ENCODE measurements at places on chromosomes 16 and 17.

- DNase-seq = no peak
Measured at GRCh38 chr16:31134625-31135534, 647 bp downstream of the PRSS8 start.

DNA sequence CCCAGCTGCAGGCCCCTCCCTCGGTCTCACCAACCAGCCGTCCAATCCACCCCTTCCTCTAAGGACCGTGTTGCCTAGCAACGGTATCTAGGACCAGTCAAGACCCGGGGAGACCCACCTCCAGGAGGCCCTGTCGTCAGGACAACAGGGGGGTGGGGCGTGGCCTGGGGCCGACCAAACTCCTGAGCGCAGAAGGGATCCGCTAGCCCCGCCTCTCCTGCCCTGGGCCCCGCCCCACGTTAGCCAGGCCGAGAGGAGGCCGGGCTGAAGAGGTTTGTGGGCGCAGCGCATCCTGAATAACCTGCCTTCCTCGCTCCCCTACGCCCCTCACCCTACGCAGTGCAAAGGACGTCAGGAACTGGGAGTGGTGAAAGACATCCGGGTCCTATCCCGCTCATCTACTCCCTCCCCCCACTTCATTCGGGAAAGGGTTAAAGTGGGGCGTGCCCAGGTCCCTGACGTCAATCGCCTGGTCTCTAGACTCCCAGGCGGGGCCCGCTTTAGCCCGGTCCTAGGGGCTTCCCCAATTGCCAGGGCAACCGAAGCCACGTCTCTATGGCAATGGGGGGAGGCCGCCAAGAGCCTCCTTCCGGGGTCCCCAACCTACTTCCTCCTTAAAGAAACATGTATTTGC is 14.7 kb downstream of the DLG4 start:
- DNase-seq = peak; percentile 91

- DNase-seq = no peak
Measured at GRCh38 chr17:77830816-77831473, 127.6 kb upstream of the TNRC6C start.

- peak; percentile 41 for DNase-seq
Measured at GRCh38 chr17:39231591-39232551, 6.1 kb upstream of the STAC2 start.

DNA sequence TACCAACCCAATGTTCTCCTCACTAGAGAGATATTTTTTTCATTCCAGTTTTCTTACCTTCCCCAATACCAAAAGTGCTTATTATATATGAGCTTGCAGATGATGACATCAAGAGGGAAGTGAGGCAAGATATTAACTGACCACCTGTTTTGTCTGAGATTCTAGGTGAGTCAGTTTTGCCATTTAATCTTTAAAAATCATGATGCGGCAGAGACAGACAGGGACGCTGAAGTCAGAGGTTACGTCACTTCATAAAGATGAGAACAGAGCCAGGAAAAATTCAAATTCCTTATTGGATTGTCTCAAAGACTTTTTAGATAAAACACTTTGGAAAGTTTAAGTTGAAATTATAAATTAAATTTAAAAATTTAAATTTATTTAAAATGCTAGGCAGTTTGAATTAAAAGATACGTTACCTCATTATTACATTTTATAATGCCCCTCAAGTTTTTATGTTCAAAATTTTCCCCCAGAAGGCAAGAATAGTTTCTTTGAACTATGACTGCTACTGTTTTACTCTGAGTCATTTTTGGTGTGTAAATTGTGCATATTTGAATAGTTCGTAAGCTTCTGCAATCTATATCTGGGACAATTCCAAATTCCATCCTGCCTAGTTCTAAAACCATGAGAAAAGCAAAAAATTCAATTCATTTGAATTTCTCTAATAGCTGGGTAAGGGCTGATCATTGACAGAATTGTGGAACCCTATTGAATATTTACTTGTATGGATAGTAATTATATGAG is 839.6 kb upstream of the GOT2 start:
- no peak for DNase-seq

DNA sequence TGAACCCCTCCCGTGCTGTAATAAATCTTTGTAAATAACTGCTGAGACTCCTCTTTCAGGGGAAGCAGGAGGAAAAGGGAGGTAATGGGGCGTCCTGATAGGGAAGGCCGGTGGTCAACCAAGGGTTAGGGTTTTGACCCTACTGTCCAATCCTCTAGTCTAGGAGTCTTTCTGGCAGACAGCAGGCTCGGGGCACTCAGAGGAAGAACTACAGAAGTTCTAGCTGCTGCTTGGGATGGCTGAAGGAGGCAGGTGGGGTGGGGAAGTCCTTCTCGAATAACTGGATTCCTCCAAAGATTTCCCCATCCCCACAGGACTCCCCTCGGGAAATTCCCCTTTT is 387 bp upstream of the STARD3 start:
- no peak for DNase-seq

DNA sequence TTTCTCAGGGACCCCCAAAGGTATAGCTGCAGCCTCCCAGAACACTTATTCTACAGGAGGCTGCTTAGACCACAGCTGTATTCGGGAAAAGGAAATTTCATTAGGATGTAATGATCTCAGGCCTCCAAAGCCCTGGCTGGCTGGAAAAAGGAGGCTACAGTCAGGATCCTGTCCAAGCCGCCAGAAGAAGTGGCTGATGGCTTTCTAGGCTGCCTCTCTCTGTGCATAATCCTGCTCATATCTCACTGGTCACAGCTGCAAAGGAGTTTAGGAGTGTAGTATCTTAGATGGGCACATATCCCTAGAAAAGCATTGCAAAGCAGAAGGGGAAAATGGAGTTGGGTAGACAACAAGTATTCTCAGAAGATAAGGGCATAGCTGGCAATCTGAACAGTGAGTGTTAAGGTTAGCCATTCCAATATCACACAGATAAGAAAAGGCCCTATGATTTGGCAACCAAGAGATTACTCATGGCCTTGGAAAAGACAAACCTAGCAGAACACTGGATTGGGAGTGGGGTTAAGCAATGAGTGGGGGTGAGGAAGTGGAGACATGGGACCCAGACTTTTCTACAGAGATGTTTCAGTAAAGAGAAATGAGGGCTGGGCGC is 26.0 kb upstream of the PRKCA start:
- no peak for DNase-seq

DNA sequence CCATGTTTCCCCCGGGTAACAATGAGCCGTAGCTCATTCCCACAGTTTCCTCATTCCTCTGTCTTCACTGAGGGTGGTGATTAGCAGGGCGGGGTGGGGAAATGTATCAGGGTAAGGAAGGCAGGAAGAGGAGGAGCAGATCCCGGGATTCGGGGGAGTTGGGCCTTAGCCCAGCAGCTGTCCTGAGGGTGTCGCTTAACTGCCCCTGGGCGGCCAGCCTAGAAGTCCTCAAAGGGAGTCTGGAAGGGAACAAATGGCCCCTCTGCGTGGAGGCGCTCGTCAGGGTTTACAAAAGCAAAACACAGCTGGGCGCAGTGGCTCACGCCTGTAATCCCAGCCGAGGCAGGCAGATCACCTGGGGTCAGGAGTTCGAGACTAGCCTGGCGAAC is 14.3 kb downstream of the MLYCD start:
- no peak for DNase-seq

- no peak for DNase-seq
Measured at GRCh38 chr16:46702030-46702429, 12.6 kb downstream of the ORC6 start.

DNA sequence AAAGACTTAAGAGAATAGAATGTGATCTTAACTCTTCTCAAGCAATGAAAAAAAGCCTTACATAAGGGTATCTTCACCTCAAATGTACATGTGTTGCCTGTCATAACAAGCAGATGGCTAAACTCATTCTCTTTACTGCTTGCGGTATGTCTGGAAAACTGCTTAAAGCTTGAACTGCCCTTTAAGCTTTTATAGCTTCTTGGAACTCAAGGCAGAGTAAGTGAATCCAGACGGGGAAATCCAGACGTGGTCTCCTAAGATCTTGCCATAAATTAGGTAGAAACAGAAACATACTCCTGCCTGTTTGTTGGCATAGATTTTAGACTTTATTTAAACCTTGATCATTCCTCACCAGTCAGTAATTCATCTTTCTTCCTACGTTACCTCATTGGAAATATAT is 19.6 kb downstream of the CLUAP1 start:
- no peak for DNase-seq

DNA sequence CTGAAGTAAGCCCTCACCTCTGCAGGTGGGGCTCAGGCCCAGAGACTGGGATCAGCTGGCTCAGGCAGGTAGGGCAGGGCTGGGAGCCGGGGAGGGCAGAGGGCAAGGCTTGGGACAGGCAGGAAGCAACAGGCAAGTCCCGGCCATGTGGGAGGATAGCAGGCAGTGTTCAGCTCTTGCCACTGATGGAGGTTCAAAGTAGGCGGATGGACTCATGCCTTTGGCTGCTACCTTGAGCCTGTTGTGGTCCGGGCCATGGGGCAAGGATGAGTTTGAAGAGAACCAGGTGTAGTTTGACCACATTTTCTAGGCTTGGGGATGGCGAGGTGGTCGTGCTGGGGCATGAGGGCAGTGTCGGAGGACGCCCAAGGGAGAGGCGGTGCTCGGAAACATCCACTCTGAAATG is 2.7 kb downstream of the PRCD start:
- no peak for DNase-seq

- no peak for DNase-seq
Measured at GRCh38 chr17:2957631-2958286, 105.6 kb downstream of the OR1D5 start.

GRCh38 chr16:23856251-23856709 is 20.5 kb downstream of the PRKCB start:
- DNase-seq = no peak

DNA sequence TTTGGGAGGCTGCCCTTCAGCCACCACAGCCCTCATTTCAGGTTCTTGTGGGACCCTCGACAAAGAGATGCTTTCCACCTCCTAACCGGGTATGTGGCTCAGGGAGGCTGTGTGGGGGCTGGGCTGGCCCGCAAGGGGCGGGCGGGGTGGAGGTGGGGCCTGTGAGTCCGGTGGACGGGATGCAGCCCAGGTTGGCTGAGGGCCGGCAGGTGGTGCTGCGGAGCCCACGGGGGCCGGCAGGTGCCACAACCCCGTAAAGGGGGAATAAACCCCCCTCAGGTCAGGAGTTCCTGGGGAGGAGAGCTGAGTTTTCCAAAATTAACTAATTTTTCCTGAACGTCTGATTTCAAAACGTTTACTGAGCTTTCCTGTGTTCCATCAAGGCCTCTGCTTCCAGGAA is 4.9 kb upstream of the CIAO3 start:
- DNase-seq = no peak

- no peak for DNase-seq
Measured at GRCh38 chr16:28011971-28012445, 51.5 kb downstream of the GSG1L start.

GRCh38 chr17:62656446-62656845 is 29.0 kb downstream of the MRC2 start:
- no peak for DNase-seq

- no peak for DNase-seq
Measured at GRCh38 chr17:3929181-3929580, 12.9 kb upstream of the P2RX1 start.

DNA sequence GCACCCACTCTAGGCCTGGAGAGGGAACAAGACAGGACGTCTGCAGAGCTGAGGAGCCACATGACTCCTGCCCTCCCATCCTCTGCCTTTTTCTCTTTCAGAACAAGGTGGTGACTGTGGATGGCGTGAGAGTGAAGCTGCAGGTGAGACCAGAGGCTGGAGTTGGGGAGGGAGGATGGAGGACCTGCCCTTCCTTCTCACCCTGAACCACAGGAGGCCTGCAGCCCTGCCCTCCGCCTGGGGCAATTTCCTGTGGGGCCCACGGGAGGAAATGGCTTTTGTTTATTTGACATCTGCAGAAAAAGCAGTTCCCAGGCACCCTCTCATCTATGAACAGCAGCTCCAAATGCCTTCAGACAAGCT is 5.1 kb downstream of the RAB37 start:
- peak; percentile 29 for DNase-seq

DNA sequence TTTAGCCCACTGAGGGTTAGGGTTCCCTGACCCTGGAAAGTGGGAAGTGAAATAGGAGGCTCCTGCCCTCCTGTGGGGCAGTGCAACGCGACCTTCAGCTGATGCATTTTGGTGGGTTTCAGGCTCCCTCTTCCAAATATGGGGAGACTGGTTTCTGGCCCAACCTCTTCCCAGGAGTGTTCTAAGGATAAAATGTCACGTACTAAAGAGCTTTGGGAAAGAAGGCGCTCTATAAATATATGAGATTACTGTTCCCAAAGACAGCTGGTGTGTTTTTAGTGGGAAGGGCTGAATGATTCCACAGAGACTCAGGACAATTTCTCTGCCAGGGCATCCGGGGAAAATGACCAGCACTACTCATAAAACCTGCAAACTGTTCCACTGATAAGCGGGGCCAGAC is 9.8 kb downstream of the SLC35B1 start:
- no peak for DNase-seq

DNA sequence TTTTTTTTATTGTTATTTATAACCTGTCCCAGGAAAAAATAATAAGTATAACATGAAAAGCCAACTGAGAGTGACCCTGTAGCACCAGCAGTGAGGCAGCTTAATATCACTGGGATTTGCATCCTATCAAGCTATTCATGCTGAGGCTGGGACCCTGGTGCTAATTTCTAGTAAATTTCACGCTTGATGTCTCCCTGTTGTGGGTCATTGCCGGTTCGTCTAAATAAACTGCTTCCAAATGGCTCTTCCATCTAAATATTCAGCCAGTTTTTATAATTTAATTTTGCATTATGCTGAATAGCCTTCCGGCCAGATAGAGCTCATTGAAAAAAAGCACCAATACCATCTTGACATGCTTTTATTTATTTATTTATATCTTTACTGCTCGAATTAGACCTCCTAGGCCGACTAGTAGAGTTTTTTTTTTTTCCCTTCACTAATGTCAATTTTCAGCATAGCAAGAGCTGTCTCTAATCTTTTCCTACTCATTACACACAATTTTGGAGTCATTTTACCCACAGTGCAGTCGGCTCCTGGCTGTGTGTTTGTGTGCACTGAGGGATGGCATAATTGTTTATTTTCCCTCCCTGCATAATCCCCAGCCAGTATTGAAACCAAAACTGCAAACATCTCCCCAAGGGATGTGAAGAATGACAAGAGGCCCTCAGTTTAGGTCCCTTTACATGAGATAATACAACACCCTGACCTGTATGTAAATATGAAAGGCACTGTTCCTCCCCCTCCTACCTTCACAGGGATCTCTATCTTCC is 168.8 kb downstream of the AATF start:
- DNase-seq = no peak

- no peak for DNase-seq
Measured at GRCh38 chr16:78461496-78462287, 362.2 kb downstream of the WWOX start.

- DNase-seq = peak; percentile 30
Measured at GRCh38 chr17:78359321-78359996, 418 bp downstream of the SOCS3 start.

DNA sequence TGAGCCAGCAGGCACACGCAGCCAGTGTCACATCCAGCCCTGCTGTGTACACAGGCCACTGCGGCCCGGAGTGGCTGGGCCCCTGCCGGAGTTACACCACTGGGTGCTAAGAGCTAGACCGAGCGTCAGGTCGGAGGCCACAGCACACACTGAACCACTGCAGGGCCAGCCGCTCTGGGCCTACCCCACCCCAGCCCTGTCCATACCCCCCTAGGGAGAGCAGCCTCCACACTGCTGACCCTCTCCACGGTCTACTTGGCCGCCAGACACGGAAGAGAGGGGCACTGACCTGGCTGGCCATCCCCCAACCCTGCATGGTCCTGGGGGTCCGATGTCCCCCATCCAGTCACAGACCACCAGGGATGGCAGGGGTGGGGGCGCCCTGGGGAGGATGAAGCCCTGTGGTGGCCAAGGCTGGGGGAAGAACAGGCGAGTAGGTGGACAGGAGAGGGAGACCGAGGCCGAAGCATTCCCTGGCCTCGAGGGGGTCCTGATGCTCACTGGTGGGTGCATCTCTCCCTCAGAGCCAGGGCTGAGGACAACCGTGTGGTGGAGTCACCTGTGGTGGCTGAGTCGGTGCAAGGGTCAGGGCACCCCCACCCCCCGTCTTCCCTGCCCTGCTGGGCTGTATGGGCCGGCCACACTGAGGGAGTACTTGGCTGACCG is 34.9 kb upstream of the ZC3H18 start:
- no peak for DNase-seq

Data from stimulated activated naive CD4-positive, alpha-beta T cell treated with Interleukin-2 at 50 U/mL for 16 hours (primary cell).